Immature natural killer cell (primary cell): ENCODE measurements at places on chromosomes 12 and 14. TPM values are rescaled to one million over a fixed set of nuclear protein-coding genes. Genes with fewer than 3 reads are reported as not detected.

GRCh38 chr12:91618281-91618680 is 435.7 kb upstream of the DCN start:
- no peaks in the 10 kb centered on the region for H3K36me3 ChIP-seq
- no peaks in the 10 kb centered on the region for H3K4me1 ChIP-seq
- no peak for DNase-seq
- no peak overlapping the region for H3K4me3 ChIP-seq

- peak overlapping the region; percentile 82 for H3K27ac ChIP-seq
- peaks cover 10% of the 10 kb centered on the region for H3K36me3 ChIP-seq
- H3K4me3 ChIP-seq = no peak overlapping the region
- peaks cover 79% of the 10 kb centered on the region for H3K4me1 ChIP-seq
- no peak for DNase-seq
These were observed 20.9 kb downstream of the RASSF3 start for GRCh38 chr12:64631197-64631596.

DNA sequence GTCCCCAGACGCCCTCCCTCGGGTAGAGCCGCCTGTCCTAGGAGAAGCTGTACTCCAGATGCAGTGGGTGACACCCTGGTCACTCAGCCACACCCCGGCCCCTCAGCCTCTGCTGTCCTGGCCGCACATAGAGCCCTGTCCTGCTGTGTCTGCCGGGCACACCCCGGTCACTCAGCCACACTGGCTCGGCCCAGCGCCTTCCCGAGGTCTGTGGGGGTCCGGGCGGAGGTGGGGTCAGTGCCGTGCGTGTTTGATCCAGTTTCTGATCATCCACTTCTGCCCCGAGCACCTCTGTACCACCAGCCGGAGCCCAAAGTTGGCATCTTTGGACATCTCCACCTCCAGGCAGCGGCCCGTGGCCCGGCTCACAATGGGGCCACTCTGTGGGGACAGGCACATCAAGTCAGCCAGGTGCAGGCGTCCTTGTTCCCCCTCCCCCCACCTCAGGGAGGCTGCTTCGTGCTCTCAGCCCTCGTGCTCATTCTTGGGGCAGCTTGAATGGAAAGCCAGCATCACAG is 52.7 kb downstream of the NOC4L start:
- H3K4me1 ChIP-seq = no peaks in the 10 kb centered on the region
- peaks cover 8% of the 10 kb centered on the region for H3K27me3 ChIP-seq
- H3K36me3 ChIP-seq = peaks cover 4% of the 10 kb centered on the region
- no peak for DNase-seq
- H3K27ac ChIP-seq = no peak overlapping the region
- H3K4me3 ChIP-seq = no peak overlapping the region

DNA sequence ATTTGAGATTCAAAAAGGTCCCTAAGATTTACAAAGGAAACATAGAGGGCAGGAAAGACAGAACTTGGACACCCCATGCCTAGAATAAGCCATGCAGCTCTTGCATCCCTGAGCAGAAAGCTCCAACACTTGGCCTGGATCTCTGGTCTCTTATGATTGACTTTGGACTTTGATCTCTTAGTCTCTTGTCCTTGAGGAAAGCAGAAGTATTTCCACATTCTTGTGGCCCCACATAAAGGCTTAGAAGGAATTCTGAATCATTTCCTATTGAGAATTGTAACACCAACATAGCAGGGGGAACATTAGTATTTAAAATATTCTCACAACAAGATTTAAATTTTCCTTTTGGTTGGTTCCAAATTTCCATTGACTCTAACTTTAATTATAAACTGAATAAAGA is 283.7 kb upstream of the PRKD1 start:
- no peak for DNase-seq
- no peaks in the 10 kb centered on the region for H3K4me1 ChIP-seq
- H3K27ac ChIP-seq = no peak overlapping the region
- H3K4me3 ChIP-seq = no peak overlapping the region

DNA sequence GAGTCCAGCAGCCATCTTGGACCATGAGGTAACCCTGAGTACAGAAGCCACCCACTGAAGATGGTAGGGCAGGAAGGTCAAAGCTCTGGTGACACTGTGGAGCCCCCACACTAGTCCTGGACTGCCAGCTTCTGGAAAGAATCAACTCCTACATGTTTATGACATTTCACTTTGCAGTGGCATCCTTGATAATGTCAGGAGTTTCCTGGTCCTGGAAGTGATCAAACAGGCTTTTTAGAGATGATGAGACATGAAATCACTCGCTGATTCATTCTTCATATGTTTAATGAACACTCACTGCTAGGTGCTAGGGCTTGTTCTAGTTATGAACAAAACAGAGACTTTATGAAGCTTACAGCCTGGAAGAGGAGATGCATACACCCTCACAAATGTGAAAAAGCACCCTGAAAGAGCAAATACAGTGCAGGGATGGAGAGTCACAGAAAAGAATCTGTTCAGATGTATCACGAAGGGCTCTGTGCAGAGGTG is 15.8 kb upstream of the HNF1A start:
- DNase-seq = no peak
- H3K4me1 ChIP-seq = no peaks in the 10 kb centered on the region
- no peak overlapping the region for H3K27ac ChIP-seq

GRCh38 chr14:79972230-79972629 is 239.1 kb downstream of the DIO2 start:
- H3K27me3 ChIP-seq = no peaks in the 10 kb centered on the region
- DNase-seq = no peak
- H3K4me3 ChIP-seq = no peak overlapping the region
- no peak overlapping the region for H3K27ac ChIP-seq
- no peaks in the 10 kb centered on the region for H3K4me1 ChIP-seq

- H3K27ac ChIP-seq = no peak overlapping the region
- no peak for DNase-seq
- H3K4me1 ChIP-seq = no peaks in the 10 kb centered on the region
- H3K36me3 ChIP-seq = no peaks in the 10 kb centered on the region
These were observed 706 bp downstream of the ANHX start for GRCh38 chr12:133234971-133235370.

- peaks cover 4% of the 10 kb centered on the region for H3K27me3 ChIP-seq
- H3K4me1 ChIP-seq = no peaks in the 10 kb centered on the region
- no peaks in the 10 kb centered on the region for H3K36me3 ChIP-seq
- no peak for DNase-seq
- H3K4me3 ChIP-seq = no peak overlapping the region
These were observed 110.3 kb downstream of the SINHCAF start for GRCh38 chr12:31215518-31216232.

DNA sequence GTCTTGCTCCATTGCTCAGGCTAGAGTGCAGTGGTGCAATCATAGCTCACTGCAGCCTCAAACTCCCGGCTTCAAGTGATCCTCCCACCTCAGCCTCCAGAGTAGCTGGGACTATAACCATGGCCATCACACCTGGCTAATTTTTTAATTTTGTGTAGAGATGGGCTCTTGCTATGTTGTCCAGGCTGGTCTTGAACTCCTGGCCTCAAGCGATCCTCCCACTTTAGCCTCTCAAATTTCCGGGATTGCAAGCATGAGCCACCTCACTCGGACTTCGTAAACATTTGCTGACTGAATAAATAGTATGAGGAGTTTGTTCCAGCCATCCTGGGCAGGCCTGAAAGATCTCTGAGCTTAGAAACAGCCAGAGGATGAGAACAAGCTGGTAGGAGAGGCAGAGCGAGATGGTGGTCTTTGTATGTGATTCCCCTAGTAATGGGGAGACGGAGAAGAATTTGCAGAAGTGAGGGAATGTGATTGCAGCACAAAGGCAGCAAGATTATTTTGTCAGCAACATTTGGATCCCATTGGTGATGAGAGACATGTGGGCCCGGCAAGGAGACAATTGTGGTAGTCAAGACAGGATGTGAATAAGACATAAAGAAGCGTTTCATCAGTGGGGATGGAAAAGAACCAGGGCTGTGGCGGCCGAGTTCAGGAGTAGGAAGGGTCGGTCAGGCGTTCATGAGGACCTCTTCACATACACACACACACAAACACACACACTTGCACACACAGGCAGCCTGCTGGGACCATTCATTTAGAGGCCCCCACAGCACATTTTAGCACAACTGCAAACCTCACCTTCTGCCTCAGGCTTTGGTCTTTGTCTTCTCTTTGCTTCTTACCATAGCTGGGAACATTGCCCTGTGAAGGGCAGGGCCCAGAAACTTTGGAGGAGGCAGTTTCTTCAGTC is 155.5 kb downstream of the ZFP36L1 start:
- no peak overlapping the region for H3K4me3 ChIP-seq
- DNase-seq = no peak
- H3K4me1 ChIP-seq = no peaks in the 10 kb centered on the region

DNA sequence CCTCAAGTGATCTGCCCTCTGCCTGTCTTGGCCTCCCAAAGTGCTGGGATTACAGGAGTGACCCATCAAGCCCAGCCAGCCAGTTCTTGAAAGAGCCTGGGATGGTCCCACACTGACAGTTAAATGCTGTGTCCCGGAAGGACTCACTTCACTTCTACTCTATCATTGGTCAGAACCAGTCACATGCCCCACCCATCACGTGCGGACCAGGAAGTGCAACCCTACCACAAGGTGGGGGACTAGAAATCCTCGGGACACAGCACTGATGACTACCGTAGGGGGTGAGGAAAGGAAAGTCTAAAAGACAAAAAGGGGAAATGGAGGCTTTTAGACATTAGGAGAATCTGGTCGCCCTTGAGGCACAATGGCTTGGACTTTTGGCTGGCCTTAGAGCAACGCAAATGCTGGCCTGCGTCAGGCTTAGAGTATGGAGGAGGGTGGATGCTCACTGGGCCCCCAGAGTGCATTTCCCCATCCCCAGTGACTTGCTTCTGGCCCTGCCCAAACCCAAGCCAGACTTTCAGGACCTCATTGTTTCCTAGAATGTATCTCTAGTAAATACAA is 207.7 kb downstream of the TTC8 start:
- H3K27me3 ChIP-seq = peaks cover 2% of the 10 kb centered on the region
- no peak overlapping the region for H3K4me3 ChIP-seq
- peaks cover 6% of the 10 kb centered on the region for H3K4me1 ChIP-seq
- no peak overlapping the region for H3K27ac ChIP-seq
- no peaks in the 10 kb centered on the region for H3K36me3 ChIP-seq
- no peak for DNase-seq

DNA sequence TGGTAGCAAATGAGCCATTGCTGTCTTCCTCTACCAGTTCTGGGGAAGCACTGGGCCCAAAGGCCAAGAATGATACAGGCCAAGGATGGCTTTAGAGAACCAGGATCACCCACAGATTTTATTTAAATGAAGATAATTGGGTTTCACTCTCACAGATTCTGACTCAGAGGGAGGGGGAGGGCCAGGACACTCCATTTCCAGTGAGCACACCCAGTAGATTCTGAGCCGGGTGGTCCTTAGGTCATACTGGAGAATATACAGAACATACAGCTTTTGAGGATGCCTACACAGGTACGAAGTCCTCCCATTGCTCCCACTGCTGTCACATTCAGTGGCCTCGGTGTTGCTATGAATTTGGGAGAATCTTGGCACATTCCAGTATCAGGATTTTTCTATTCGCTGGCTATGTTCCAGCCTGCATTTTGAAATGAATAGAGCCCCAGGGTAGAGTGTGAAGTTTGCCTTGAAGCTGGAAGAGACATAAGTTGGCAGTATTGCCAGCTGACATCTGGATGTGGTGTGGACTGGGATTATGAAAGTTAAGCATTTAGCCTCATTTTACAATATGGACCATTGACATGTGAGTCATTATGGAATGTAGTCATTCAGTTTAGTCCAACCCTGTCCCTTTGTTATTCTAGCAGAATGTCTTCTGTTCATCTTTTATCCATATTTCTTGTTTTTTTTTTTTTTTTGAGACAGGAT is 45.8 kb upstream of the POC1B start:
- no peak overlapping the region for H3K4me3 ChIP-seq
- H3K4me1 ChIP-seq = no peaks in the 10 kb centered on the region
- no peak for DNase-seq
- no peaks in the 10 kb centered on the region for H3K36me3 ChIP-seq
- H3K27ac ChIP-seq = no peak overlapping the region

DNA sequence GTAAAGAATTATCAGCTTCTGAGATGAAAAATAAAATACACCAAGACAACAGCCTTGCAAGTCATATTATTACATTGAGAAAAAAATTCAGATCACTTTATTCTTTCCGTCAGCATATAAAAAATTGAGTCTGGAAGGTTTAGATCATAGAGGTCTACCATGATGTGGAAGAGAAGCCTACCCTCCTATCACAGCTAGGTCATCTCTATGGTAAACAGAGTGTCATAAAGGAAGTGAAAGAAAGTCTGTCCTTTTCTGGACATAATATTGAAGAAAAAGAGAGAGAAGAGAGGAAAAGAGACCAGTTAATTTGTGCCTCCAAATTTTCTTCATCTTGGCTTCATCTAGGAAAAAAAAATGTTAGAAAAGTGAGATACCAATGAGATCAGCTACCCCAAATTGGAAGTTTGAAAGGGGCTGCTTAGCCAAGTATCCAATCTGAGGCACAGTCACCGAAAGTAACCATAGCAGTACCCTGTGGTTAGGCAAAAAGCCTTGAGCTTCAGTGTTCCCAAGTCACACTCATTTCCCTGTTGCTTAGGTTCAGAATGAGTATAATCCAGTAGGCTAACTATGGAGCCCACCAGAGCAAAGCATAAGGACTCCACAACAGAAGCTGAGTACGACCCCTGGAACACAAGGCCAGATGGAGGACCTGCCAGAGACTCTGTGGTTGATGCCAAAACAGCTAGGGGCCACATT is 38.1 kb downstream of the DUSP6 start:
- peak overlapping the region; percentile 23 for H3K27ac ChIP-seq
- DNase-seq = no peak
- H3K27me3 ChIP-seq = no peaks in the 10 kb centered on the region
- H3K36me3 ChIP-seq = no peaks in the 10 kb centered on the region
- H3K4me3 ChIP-seq = no peak overlapping the region

GRCh38 chr14:88848571-88848970 is 24.1 kb downstream of the TTC8 start:
- H3K36me3 ChIP-seq = no peaks in the 10 kb centered on the region
- no peak for DNase-seq
- no peaks in the 10 kb centered on the region for H3K4me1 ChIP-seq
- peaks cover 3% of the 10 kb centered on the region for H3K27me3 ChIP-seq
- no peak overlapping the region for H3K27ac ChIP-seq

- H3K36me3 ChIP-seq = no peaks in the 10 kb centered on the region
- no peak overlapping the region for H3K27ac ChIP-seq
- no peaks in the 10 kb centered on the region for H3K4me1 ChIP-seq
- H3K4me3 ChIP-seq = no peak overlapping the region
These were observed 4.8 kb downstream of the TNFAIP2 start for GRCh38 chr14:103127861-103128598.

GRCh38 chr14:42224053-42224888 is 617.6 kb downstream of the LRFN5 start:
- no peaks in the 10 kb centered on the region for H3K4me1 ChIP-seq
- H3K27ac ChIP-seq = no peak overlapping the region

The CLECL1 gene
- polyA plus RNA-seq = 3.5 TPM

The MLH3 gene
- 0.38 TPM for polyA plus RNA-seq

The MMP19 gene
- polyA plus RNA-seq = not detected
